Activated T-cell treated with anti-CD3 and anti-CD28 coated beads, Interleukin-2, amount 50 U/mL, for 72 hours (primary cell): ENCODE measurements at places on chromosomes 3 and 15. TPM values are rescaled to one million over a fixed set of nuclear protein-coding genes. Genes with fewer than 3 reads are reported as not detected.

OCA2 gene
- total RNA-seq = 0.14 TPM

LRRC2 gene
- total RNA-seq = not detected

GRCh38 chr3:49769286-49769915 lies 16.9 kb downstream of the IP6K1 start:
- no peak for DNase-seq
- no peak overlapping the region for H3K4me3 ChIP-seq
- H3K4me1 ChIP-seq = peaks cover 26% of the 10 kb centered on the region
- no peaks in the 10 kb centered on the region for H3K27me3 ChIP-seq

RTP3 gene
- total RNA-seq = not detected

DNA sequence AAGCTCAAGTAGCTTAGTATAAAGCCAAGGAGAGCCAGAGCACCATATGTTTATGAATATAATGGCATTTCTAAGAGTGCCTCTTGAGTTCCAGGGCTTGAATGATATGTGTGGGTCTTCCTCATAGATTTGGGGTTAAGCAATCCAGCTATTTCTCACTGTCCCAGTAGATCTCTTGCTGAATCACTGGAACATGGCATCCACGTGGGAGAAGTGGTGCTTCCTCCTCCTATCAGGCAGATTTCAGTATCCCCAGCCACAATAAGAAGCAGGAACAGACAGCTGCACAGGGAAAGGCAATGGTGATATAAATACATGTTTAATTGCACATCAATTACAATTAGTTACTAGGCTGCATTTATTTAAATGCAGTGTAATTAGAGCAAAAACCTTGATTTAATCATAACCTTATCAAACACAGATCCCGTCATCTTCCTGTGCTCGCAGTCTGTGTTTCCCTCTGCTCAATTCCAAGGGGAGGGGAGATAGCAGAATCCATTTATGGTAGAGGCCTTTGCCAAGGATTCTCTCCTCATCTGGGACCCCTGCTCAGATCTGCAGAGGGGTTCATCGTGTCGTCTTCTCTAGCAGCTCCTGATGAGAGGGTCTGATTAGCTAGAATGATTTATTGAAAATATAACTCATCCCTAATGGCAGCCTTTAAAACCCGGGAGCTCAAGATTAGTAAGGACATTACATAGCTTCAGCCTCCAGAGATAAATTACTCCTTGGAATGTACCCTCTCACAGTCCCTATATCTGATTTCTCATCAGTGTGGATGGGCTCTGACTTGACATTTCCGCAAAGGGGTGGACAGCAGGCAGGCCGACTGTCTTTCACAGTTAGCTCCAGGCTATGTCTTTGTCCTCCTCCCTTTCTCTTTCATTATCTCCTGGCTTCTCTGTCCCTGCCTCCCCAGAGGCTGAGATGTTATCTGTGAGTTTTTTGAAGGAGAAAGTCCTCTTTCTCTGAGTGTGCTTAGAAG lies 775.9 kb downstream of the AGBL1 start:
- H3K4me3 ChIP-seq = no peak overlapping the region
- no peak overlapping the region for H3K27ac ChIP-seq
- no peak for DNase-seq
- H3K36me3 ChIP-seq = no peaks in the 10 kb centered on the region

GRCh38 chr15:42788725-42789124 lies 51.8 kb upstream of the CDAN1 start:
- H3K27ac ChIP-seq = no peak overlapping the region
- H3K4me1 ChIP-seq = no peaks in the 10 kb centered on the region
- DNase-seq = no peak
- no peaks in the 10 kb centered on the region for H3K36me3 ChIP-seq

C2CD4B gene
- 0.90 TPM for total RNA-seq

TMC3 gene
- total RNA-seq = not detected

WNT5A gene
- total RNA-seq = 0.51 TPM

GRCh38 chr15:47872208-47872607 lies 154.9 kb downstream of the SEMA6D start:
- H3K36me3 ChIP-seq = no peaks in the 10 kb centered on the region
- no peaks in the 10 kb centered on the region for H3K27me3 ChIP-seq
- no peak for DNase-seq
- no peak overlapping the region for H3K4me3 ChIP-seq

SLC38A3 gene
- total RNA-seq = not detected

DNA sequence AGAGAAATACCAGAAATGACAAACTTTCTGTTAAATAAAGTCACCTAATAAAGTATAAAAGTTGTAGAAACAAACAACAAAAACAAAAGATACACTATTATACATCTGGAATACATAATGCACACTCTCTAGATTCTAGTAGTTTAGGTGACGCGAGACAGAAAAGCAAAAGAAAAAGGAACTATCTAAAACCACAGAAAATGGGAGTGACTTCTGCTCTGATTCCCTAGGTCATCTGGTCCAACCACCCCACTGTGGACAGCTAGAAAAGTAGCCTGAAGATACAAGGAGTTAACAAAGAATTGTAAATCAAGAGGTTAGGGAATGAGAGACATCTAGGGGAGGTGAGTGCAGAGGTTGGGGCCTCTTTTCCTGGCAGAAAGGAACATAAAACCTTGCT lies 39.1 kb downstream of the DHX36 start:
- H3K27me3 ChIP-seq = no peaks in the 10 kb centered on the region
- DNase-seq = no peak
- H3K36me3 ChIP-seq = peaks cover 5% of the 10 kb centered on the region
- H3K4me3 ChIP-seq = no peak overlapping the region

- peaks cover 5% of the 10 kb centered on the region for H3K36me3 ChIP-seq
- no peak for DNase-seq
- H3K27ac ChIP-seq = no peak overlapping the region
Observed at GRCh38 chr15:94212291-94212690, 19.1 kb upstream of the MCTP2 start.

INTS14 gene
- total RNA-seq = 48.9 TPM

- DNase-seq = no peak
- H3K27me3 ChIP-seq = no peaks in the 10 kb centered on the region
- no peak overlapping the region for H3K27ac ChIP-seq
Observed at GRCh38 chr3:99943931-99944761, 126.5 kb downstream of the CMSS1 start.

OXTR gene
- total RNA-seq = 0.62 TPM

DNA sequence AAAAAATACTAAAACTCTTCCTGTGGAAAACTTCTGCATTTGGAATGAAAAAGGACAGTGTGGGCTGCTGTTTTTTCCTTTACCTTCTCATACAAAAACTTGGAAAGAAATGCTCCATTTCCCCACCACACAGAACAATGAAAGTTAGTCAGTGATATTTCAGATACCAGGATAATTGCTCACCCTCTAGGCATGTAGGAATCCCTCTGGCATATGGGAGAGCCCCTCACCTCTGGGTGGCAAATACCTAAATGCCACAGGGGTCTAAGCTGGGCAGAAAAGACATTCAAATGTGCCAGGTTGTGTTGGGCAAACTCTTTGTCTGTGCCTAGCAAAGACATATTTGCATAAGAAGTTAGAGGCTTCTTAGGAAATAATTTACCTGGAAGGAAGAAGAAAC lies 560.3 kb upstream of the NR2F2 start:
- H3K27me3 ChIP-seq = peaks cover 10% of the 10 kb centered on the region
- H3K4me3 ChIP-seq = no peak overlapping the region
- H3K27ac ChIP-seq = no peak overlapping the region
- no peak for DNase-seq
- H3K4me1 ChIP-seq = no peaks in the 10 kb centered on the region
- H3K36me3 ChIP-seq = no peaks in the 10 kb centered on the region

- no peak overlapping the region for H3K27ac ChIP-seq
- H3K4me1 ChIP-seq = no peaks in the 10 kb centered on the region
- H3K36me3 ChIP-seq = no peaks in the 10 kb centered on the region
- H3K4me3 ChIP-seq = no peak overlapping the region
- no peak for DNase-seq
Observed at GRCh38 chr15:29150515-29151483, 118.8 kb downstream of the NSMCE3 start.

GRCh38 chr15:82790321-82790720 lies 15.5 kb downstream of the FSD2 start:
- H3K36me3 ChIP-seq = peaks cover 7% of the 10 kb centered on the region
- H3K27me3 ChIP-seq = no peaks in the 10 kb centered on the region
- no peak overlapping the region for H3K4me3 ChIP-seq
- no peak overlapping the region for H3K27ac ChIP-seq
- no peaks in the 10 kb centered on the region for H3K4me1 ChIP-seq

- no peaks in the 10 kb centered on the region for H3K36me3 ChIP-seq
- no peak overlapping the region for H3K4me3 ChIP-seq
- no peak overlapping the region for H3K27ac ChIP-seq
Observed at GRCh38 chr3:5741017-5741416, 553.5 kb downstream of the EDEM1 start.

USF3 gene
- 18.2 TPM for total RNA-seq

DNA sequence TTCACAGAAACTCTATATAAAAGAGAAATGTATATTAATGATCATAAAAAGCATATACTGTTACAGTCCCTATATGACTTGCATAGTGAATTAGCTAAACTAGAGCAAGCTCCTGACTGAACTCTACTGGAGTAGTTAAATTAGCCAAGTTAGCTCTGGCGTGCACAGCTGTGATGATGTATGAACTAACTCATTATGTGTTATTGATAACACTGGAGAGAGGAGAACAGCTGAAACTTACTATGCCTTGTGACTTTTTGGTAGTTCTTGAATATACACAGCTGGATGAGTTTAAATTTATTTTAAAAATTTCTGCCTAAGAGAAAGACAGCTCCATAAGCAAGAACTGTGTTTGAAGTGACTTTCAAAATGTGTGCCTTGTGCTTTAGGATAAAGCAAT lies 8.1 kb downstream of the TIPARP start:
- peaks cover 81% of the 10 kb centered on the region for H3K4me1 ChIP-seq
- no peak overlapping the region for H3K4me3 ChIP-seq
- H3K27me3 ChIP-seq = no peaks in the 10 kb centered on the region
- peaks cover 17% of the 10 kb centered on the region for H3K36me3 ChIP-seq

ABHD17C gene
- 7.0 TPM for total RNA-seq
